ENCODE measurements at places on chromosomes 7 and 10.
A peak's percentile ranks its signal among the peaks of the same experiment; 100 is the strongest.

DNA sequence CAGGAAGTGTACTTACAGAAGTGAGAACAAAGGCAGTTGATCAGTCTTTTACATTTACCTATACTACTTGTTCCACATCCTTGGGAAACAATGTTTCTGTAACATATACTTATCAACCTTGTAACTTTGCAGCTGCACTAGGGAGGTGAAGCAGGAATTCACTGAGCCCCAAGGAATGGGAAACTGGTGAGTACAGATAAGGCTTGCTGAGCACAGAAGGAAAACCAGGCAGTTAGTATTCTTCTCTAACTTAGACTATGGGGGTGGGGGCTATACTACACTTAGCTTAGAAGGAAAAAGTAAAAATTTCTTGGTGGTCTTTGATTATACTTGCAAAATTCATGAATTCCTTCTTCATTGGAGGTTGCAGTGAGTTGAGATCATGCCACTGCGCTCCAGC lies 6.9 kb upstream of the ZNF33A start:
- DNase-seq: no peak

DNA sequence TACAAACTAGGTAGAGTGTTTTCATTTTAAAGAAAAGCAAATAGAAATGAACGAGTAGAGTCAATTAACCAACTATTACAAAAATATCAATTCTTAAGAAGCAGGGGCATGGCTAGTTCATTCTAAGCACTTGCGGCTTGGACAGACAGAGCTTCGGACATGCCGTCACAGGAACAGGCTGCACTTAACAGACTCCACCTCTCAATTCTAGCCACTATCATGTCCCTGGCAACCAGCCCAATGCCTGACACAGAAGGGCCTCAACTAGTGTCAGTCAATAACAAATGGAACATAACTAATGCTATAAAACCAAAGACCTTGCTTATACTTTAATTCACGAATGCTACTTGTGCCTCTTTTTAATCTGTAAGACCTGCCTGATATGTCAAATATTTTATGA lies 74.4 kb downstream of the TPK1 start:
- DNase-seq: no peak

DNA sequence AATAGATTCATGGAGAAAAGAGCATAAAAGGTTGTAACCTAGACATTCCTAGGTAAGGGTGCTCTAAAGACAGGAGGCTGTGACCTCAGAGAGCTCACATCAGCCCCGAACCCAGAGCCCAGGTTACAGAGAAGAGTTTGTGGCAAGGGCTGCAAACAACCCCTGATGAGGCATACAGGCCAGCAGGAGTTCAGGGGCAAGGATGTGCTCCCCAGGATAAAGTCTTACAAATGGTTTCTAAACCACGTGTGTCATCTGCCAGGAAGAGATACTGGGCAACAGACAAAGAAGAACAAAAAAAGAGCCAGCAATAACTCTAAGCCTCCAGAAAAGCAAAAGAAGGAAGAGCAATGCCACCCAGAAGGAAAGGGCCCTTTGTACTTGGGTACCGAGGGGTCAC lies 27.7 kb downstream of the NCAPG2 start:
- DNase-seq: no peak

DNA sequence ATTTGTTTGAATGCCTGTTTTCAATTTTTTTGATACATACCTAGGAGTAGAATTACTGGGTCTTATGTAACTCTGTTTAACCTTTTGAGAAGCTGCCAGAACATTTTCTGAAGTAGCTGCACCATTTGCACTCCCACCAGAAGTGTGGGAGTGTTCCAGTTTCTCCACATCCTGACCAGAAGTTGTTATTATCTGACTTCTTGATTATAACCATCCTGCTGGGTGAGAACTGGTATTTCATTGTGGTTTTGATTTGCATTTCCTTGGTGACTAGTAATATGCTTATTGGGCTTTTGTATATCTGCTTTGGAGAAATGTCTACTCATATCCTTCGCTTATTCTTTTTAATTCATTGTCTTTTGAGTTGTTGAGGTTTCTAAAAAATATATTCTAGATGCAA lies 117.2 kb upstream of the GLCCI1 start:
- no peak for DNase-seq

DNA sequence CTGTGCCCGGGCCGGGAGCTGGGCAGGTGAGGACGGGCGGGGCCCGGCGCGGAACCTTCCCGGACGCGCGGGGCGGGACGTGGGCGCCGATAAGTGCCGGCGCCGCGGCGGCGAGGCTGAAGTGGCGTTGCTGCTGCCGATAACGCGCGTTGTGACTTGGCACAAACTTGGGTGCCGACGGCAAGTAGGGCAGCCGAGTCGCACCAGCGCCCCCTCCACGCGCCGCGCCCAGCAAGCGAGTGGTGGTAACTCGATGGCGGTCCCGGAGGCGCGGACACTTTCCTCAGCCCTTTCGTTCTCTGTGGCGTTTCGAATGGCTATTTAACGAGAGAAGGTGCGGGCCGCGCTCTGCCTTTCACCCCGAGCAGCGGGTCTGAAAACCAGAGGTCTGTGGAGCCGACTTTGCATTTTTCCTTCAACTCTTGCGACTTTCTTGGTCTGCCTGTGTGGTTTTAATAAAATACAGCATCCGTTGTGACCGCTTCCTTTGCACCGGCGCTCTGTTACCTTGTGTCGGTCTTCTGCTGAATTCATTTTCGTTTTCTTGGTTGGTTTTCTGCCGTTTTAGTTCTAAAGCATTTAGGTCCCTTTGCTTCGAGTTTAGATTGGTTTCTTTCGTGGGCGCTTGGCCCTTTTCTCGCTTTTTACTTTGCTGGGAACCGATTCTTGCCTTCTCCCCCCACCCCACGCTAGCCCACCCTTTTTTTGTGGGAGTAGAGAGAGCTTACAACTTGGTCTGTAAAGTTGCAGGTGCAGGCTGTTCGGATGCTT lies 701 bp downstream of the STK17A start:
- peak; percentile 81 for DNase-seq

DNA sequence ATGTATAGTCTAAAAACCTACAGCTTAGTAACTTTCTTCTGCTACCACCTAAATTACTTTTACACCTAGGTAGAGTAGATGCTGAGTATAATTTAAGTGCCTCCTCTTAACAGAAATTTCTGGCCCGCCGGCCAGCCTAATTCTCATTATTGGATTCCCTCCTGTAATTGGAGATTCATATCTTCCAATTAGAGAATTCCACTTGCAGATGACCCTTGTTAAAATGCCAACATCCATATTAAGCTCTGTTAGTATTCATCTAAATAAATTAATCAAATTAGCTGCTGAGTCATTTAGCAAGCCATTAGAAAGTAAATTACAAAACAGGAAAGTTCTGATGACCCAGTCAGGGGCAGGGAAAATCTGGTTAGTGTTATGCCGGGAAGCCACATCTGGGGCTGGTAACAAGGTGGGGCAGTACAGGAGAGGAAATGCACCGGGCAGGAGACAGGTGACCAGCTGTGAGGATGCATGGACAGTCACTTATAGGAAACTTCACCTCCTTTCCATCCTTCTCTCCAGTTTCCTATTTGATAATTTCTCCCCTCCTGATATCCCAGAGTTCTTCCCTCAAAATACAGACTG lies 82.8 kb downstream of the ORC5 start:
- no peak for DNase-seq

- DNase-seq: no peak
Observed at GRCh38 chr10:119115926-119116325, 12.0 kb downstream of the DENND10 start.

- DNase-seq: no peak
Observed at GRCh38 chr10:94193466-94193924, 169.2 kb downstream of the NOC3L start.

- no peak for DNase-seq
Observed at GRCh38 chr10:54962134-54962900, 161.3 kb upstream of the PCDH15 start.

DNA sequence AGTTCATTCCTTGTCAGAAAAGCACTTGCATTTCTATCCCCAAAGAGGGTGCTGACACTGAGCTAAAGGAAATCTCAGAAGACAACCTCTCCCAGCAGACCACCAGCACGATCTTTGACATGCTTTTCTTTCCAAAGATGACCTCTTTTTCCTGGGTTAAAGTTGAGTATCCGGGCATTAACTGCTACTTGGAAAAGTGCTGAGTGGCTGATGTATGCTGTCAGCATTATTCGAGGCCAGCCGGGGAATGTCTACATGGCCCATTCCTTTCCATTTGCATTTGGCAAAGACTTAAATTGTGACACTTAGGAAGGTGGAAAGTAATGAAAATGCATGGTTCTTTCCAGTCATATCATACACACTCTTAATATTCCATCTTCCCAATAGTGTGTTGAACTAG lies 90.6 kb upstream of the SKAP2 start:
- no peak for DNase-seq

DNA sequence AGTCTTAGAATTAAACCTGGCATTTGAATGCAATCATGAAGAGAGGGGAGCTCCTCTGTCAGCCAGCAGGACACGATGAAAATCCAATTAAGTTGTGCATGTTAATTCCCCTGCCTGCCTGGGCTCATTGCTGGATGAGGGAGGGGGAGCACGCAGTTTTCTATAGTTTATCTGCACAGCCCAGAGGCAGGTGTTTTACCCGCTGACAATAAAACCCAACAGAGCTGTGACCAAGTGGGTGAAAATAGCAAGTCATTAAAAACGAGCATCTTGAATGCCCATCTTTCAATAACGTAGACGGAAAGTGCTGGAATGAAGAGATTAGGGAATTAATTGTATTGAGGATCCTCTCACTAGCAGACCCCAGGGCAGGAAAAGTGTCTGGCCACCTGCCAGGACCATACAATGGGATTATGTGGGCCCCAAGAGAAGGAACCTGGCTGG lies 100.1 kb upstream of the FAM20C start:
- DNase-seq: no peak

- DNase-seq: no peak
Observed at GRCh38 chr7:71695186-71695585, 563.2 kb downstream of the GALNT17 start.

- DNase-seq: no peak
Observed at GRCh38 chr7:93804726-93805125, 85.8 kb downstream of the TFPI2 start.

- no peak for DNase-seq
Observed at GRCh38 chr10:128001849-128002248, 94.9 kb downstream of the PTPRE start.

DNA sequence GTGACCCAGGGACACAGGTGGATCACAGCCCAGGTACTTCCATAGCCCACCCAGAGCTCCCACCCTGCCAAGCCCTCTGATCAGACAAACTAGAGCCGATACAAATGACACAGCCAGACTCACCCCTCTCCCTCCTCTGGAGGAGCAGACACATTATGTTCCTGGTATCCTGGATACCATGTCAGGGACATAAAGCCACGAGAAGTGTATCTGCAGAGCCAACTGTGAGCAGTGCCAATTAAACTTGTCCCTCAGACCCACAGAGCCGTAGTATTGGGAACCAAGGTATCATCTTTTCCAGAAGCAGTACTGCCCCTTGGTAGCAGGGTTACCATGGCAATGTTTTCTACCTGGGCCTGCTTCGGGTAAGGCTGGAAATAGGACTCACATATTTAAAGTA lies 47.3 kb upstream of the CPXM2 start:
- DNase-seq: no peak

- no peak for DNase-seq
Observed at GRCh38 chr10:5583525-5584175, 58.9 kb downstream of the CALML3 start.

- no peak for DNase-seq
Observed at GRCh38 chr7:116576350-116577319, 51.8 kb downstream of the CAV1 start.

DNA sequence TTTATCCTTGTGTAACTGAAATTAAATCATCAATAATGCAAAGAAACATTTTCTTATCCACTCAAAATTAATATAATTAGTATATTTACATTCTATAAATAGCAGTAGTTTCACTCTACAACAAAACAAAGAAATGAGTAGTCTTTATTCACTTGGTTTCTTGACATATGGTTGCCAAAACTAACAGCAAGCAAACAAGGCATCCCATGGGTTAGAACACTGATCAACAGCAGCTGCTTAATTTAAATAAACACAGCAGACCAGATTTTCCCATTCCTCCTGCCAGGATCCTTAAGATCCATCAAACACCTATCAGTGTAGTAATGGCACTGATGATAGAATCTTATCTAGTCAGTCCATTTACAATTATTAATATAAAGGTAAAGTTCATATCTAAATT lies 22.1 kb downstream of the NCAPG2 start:
- no peak for DNase-seq

GRCh38 chr7:133077394-133077793 lies 4.5 kb downstream of the CHCHD3 start:
- DNase-seq: no peak

GRCh38 chr10:21317902-21318301 lies 207.6 kb downstream of the SKIDA1 start:
- no peak for DNase-seq

GRCh38 chr7:132933072-132933458 lies 148.8 kb downstream of the CHCHD3 start:
- no peak for DNase-seq

DNA sequence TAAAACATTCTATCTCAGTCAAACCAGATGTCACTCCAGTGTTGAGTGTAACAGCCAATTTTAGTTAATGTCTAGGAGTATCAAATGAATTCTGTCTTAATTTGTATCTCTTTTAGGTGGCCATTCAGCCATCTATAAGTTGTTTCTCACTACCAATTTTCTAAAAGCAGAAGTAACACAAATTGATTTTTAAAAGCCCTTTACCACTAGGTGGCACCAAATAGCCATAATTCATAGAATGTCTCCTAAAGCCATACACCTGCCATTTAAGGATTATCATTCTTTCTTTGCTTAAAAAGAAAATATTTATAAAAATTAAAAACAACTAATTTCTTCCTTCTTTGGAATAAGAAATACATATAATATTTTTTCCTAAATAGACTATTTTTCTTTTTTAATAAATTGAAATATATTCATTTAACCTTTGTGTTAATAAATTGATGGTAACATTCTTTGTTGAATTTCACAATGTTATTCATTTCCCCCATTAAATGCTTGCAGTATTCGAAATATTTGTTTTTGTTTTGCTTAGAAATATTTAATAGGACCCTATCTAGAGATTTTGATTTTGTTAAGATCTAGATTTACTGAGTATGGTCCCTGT lies 107.8 kb upstream of the PPP1R3A start:
- DNase-seq: peak; percentile 47

DNA sequence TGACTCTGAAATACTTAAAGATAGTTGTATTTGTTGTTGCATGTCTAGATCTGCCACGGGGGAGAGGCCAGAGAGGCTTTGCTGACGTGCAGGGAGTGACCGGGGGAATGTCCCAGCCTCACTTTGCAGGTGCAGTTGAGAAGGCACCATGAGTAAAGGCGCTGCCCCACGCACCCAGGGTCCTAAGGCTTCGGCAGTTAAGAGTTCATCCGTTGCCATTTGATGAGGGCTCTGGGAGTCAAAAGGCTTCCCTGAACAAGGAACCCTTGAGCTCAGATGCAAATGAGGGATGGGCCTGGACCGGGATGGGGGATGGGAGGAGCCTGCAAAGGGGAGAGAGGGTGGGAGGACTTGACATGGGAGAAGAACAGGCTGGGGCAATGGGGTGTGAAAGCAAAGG lies 20.4 kb downstream of the PPP2R2D start:
- DNase-seq: no peak

Data from central memory CD4-positive, alpha-beta T cell (primary cell).